MG63 (cell line): ENCODE measurements at places on chromosomes 13 and 19.

GRCh38 chr13:94234738-94235137 is 244.7 kb downstream of the DCT start:
- no peak for DNase-seq

GRCh38 chr13:100178309-100178708 is 89.4 kb downstream of the PCCA start:
- no peak for DNase-seq

- DNase-seq, result no peak
Observed at GRCh38 chr19:1511318-1512317, 1.2 kb downstream of the ADAMTSL5 start.

- DNase-seq, result no peak
Observed at GRCh38 chr13:42275098-42275471, 3.1 kb downstream of the AKAP11 start.

GRCh38 chr13:97934590-97934989 is 18.9 kb upstream of the IPO5 start:
- DNase-seq, result no peak

GRCh38 chr19:50387176-50387867 is 3.2 kb downstream of the POLD1 start:
- no peak for DNase-seq

DNA sequence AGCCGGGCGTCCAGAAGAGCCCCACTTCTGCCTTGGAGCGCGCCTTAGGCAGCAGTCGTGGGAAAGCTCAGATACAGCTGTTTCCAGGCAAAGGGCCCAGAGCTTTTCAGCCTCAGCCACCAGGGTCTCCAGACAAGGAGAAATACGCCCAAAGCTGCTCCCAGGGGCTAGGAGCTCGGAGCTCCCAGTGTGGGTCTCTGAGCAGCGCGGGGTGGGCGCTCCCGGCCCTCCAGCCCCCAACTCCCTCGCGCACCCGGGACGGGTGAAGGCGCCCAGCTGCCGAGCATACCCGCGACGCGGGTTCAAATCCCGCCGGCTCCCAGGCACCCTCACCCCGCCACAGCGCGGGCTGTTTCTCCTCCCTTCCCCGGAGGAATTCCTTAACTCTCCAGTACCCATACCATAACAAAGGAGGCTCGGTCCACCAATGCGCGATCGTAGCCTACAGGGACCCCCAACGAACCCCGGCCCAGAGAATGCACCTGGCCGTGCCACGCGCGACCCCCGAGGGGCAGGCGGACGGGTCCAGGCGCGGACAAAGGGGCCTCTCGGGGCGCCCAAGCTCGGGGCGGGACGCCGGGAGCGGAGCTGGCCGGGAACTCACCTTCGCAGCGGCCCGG is 507 bp downstream of the COL4A1 start:
- DNase-seq, result no peak

DNA sequence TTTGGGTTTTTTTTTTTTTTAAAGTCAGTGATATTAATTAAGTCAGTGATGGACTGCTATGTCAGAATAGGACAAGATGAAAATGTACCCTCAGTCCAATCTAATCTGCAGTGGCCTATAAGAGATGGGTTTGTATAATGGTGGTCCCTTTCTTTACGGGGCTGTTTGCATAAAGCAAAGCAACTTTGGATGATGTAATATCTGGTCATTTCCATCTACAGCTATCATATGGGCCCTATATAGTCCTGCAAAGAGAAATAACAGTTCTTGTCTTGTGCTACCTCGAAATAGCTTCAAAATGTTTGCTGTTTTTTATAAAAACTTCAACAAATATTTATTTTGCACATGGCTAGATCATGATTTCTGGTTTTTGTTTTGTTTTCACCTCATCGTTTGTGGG is 20.2 kb upstream of the POMP start:
- DNase-seq, result no peak

GRCh38 chr13:24134757-24135156 is 25.8 kb upstream of the SPATA13 start:
- DNase-seq, result no peak

- DNase-seq, result no peak
Observed at GRCh38 chr13:71597150-71597549, 269.9 kb downstream of the DACH1 start.

DNA sequence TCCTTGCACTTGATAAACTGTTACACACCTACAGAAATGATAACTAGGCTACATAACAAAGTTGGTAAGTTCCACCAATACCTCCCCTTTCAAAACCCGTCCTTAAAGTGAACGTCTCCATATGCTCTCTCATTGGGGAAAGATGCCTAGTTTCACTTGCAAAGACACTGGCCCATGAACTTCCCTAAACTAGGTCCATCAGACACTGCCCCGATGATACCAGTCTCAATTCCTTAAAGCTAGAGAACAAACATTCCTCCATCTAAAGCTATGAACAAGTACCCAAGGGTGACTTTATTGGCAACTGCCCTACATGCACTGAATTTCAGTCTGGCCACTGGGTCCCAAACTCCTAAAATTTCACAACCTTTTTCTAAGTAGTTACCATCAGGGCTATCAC is 39.9 kb downstream of the FOXO1 start:
- no peak for DNase-seq

GRCh38 chr19:51807111-51807701 is 12.2 kb downstream of the FPR3 start:
- DNase-seq, result no peak

DNA sequence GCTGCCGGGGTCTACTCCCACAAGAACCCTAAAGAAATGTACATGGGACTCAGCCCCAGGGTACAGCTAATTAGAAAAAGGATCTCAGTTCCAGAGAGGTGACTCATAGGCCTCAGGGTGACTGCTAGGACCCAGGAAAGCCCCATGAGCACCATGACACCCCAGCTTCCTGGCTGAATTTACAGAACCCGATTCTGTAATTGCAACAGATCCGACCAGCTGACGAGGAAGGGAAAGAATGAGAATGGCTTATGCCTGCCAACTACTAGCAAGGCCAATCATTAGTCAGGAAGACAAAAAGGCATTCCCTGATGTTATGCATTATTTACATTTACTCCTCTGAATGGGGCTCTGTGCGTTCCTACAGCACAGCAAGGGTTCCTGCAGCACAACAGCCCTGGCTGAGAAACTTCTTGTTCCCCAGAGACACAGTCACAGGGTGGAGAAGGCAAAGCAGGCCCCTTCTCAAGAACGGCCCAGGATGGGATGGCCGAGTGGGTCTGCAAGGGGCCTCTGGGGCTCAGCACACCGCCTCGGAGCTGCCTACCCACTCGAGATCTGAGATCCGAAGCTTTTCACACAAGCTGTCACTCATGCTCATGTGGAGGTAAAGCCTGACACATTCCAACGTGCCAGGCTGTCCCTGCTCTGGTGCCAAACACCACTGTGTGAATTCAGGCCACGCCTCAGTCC is 27.2 kb downstream of the PBX4 start:
- peak; percentile 97 for DNase-seq

DNA sequence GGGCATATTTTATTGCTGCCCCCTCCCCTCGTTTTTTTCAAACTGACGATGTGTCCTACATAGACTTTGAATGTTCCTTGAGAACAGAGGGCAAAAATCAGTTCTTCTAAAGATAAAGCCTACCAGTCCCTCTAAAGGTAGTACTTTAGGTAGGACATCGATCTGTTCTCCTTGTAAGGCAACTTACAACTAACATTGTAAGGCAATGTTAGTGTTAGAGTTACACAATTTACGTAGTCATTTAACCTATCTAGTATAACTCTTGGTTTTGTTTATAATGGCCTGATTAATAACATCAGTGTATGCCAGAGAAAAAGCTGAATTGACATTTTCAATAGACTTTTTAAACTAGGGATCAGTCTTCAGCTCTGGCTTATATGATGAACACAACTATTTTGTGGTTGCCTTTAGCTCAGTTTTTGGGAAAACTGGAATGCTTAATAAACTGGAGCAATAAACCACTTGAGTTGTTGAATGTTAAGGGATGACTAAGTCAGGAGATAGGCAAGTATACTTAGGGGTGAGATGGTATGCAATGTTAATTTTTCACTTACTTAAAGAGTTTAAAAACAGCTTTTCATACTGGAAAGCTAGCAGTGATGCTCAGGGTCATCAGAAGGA is 2.2 kb downstream of the NDFIP2 start:
- no peak for DNase-seq

DNA sequence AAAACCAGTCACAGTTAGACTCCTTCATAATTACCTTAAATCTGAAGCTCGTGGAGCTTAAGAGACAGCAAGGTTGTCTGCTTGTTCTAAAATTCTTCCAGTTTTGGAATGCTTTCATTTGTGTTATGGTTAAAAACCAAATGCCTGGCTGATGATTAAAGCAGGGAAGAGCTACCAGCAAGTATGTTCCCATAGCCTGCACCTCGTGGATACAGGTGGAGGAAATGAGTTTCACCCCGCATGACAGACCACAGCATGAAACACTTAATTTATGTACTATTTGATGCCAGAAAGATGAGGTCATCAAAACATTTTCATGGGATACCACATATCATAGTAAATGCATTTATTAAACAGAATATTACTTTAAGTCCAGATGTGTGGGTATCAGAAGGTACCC is 416 bp upstream of the DOCK9 start:
- DNase-seq, result peak; percentile 43

GRCh38 chr13:30331331-30331771 is 24.0 kb upstream of the KATNAL1 start:
- no peak for DNase-seq

DNA sequence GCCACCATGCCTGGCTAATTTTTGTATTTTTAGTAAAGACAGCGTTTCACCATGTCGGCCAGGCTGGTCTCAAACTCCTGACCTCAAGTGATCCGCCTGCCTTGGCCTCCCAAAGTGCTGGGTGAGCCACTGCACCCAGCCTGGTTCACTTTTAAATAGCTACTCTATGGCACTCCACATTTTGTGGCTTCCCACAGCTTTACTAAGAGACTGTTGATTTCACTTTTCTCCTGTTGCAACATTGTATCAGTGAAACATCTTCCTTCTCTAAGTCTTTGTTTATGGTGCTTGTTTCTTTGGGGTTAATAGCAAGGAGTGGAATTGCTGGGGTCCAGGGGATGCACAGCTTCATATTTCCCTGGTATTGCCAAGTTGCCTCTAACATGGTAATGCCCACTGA is 12.3 kb downstream of the TMEM38A start:
- DNase-seq, result no peak

DNA sequence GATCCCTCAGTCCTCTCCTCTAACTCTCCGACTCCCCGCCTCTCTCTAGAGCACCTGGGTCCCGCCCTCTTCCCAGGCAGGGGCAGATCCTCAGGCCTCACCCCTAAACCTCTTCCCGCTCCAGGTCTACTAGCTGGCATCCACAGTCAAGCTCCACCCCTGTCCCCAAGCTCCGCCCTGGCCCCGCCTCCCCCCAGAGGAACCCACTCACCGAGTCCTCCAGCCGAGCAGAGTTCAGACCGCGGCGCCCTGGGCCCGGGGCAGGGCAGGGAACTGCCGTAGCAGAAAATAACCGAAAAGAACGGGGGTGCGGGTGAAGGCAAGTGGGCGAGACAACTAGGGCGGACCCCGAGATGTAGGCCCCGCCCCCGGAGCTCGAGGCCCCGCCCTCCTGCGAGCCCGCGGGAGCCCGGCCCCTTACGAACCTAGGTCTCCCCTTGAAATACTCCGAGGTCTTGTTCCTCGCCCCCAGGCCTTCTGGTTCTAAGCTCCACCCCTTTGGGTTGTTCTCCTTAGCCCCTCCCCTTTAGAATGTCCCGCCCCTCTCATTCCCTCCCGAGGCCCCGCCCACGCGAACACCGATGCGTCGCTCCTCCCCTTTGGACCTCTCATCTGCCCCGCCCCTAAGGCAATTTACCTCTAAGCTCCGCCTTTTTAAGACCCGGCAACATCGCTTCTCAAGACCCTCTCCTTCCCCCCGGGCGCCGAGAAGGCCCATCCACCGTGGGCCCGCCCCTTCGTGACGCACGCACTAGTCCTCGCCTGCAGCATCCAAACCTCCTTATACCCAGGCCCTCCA is at the start of gene GGN:
Gene GGN, minus strand, starts transcription at position 485 of the 799 bp plus-strand sequence. CDS start 773 bp downstream, outside the sequence.
- peak; percentile 88 for DNase-seq

DNA sequence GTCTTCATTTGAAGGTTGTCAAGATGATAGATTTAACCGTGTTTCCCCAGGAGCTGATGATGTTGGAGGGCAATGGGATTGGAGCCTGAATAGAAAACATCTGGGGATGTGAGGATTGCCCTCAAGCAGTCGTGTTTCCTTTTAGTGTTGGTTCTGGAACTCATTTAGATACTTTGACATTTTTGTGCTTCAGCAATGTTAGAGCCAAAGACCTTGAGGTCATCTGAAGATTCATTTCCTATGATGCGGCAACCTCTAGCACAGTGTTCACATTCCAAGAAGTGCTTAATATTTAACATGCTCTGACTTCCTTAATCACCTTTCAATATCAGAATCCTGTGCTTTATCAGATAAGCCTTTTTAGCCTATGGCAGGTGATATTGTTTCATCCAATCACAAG is 82.7 kb downstream of the SLC10A2 start:
- no peak for DNase-seq

- DNase-seq, result no peak
Observed at GRCh38 chr19:992670-993055, 7.6 kb upstream of the GRIN3B start.

GRCh38 chr13:71368336-71368735 is 498.7 kb downstream of the DACH1 start:
- no peak for DNase-seq

- DNase-seq, result no peak
Observed at GRCh38 chr19:16402041-16402440, 69.7 kb downstream of the EPS15L1 start.

- peak; percentile 45 for DNase-seq
Observed at GRCh38 chr13:28037399-28037798, 48.9 kb upstream of the URAD start.

DNA sequence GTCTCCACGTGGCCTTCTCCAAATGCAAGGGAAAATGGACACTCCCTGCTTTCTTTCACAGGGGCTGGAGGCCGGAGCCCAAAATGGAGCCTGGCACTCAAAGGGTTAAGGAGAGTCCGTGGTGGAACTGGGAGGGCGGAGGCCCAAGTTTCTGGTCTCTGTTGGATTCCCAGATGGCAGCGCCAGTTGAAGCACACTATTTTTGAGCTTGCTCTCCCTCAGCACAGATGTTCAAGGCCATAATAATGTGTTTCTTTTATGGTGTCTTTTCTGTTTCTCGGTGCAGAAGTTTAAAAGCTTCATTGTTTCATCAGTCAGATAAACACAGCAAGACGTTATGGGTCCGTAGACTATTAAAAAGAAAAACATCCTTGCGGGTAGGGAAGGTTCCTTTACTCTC is 67.6 kb downstream of the TNFRSF19 start:
- no peak for DNase-seq
